ENCODE measurements at places on chromosomes 2 and 18.
A peak's percentile ranks its signal among the peaks of the same experiment; 100 is the strongest.

GRCh38 chr2:52611759-52612158 is 1155.8 kb upstream of the CHAC2 start:
- no peak for DNase-seq

- DNase-seq: no peak
Measured at GRCh38 chr2:30512243-30512886, 65.3 kb downstream of the LCLAT1 start.

GRCh38 chr2:36322108-36322507 is 33.5 kb upstream of the CRIM1 start:
- peak; percentile 62 for DNase-seq

DNA sequence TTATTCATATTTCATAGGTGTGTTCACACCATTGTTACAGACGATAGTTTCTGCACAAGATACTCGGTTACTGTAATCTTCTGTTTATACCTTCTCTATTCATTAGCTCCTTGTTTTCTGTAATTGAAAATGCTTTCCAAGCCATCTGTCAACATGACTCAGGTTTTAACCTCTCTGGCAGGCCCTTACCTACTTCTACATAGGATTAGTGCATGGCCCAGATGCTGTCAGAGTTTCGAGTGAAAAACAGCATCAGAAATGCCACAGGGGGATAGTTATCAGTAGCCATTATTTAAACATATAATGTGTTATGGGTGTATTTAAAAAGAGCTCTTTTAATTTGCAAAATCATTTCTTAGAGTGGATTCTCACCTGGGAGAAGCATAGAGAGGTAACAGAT is 596.4 kb downstream of the FBXO15 start:
- no peak for DNase-seq

GRCh38 chr2:100935372-100935752 is 66.7 kb upstream of the RPL31 start:
- DNase-seq: peak; percentile 81

DNA sequence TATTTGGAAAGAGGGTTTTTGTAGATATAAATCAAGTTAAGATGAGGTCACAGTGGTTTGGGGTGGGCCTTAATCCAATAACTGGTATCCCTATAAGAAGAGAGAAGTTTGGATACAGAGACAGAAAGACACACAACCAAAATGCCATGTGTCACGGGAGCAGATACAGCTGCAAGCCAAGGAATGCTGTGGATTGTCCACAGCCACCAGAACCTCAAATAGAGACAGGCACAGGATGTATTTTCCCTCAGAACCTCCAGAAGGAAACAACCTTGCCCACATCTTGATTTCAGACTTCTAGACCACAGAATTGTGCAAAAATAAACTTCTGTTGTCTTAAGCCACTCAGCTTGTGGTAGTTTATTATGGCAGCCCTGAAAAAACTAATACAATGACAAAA is 105.5 kb downstream of the GCA start:
- DNase-seq: no peak

- DNase-seq: no peak
Measured at GRCh38 chr18:76467371-76468190, 27.5 kb downstream of the ZNF516 start.

DNA sequence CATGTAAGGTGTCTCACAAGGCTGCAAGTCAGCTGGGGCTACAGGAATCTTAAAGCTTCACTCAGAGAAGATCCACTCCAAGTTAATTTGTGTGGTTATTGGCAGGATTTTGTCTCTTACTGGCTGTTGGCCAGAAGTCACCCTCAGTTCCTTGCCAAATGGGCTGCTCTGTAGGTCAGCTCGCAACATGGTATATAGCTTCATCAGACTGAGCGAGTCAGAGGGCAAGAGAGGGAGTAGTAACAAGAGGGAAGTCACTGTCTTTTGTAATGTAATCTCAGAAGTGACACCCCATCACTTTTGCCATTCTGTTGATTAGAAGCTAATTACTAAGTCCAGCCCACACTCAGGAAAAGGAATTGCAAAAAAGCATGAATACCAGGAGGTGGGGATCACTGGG is 119.5 kb downstream of the LRRTM1 start:
- no peak for DNase-seq

DNA sequence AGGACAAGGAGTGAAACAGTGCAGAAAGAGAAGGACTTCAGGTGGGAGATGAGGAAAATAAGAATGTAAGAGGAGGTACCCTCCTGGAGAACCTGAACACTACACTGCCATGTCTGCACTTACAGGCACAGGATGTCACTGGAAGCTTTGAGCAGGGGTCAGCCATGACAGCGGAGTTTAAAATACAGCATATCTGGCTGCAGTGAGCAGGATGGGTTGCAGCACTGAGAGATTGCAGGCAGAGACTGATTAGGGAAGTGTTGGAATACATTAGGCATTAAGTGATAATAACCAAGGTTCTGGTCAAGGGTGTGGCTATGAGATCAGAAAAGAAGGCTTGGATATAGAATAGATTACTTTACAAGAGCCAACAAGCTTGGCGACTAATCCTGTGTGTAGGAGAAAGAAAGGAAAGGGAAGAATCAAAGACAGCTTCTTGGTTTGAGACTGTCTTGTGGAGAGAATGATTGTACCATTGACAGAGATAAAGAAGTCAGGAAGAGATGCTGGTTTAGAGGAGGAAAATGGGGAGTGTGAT is 171.1 kb upstream of the RBMS1 start:
- DNase-seq: no peak

DNA sequence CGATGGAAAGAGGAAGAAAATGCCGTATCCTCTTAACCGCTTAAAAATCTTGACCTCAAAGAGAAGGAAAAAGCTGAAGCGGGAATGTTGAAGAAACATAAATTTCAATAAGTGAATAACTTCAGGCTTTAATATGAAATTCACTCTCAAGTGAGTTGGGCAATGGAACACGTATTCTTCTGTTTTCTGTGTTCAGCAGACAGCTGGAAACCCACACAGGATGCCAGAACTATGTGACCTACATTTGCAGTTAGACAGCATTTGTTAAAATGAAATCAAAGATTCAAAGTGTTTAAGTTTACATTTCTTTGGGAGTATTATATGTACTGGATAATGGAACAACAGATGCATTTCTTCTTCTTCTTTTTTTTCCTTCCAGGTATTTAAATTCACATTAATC is 80.5 kb upstream of the SPATS2L start:
- peak; percentile 26 for DNase-seq

DNA sequence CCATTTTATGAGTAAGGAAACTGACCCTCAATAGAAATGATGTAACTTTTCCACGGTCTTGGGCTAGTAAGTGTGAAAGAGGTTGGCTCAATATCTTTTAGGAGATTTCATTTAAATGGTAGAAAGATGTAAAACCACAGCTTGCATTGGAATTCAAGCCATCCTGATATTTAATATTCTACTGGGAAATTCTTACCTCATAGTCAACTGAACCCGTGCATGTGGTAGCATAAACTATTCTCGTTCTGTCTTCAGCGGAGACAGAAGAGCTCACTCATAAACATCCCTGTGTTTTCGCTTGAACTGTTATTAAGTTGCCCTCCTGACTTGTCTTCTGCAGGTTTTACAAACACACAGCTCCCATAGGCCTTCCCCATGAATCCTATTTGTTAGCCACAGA is 8.5 kb upstream of the SPATS2L start:
- no peak for DNase-seq

DNA sequence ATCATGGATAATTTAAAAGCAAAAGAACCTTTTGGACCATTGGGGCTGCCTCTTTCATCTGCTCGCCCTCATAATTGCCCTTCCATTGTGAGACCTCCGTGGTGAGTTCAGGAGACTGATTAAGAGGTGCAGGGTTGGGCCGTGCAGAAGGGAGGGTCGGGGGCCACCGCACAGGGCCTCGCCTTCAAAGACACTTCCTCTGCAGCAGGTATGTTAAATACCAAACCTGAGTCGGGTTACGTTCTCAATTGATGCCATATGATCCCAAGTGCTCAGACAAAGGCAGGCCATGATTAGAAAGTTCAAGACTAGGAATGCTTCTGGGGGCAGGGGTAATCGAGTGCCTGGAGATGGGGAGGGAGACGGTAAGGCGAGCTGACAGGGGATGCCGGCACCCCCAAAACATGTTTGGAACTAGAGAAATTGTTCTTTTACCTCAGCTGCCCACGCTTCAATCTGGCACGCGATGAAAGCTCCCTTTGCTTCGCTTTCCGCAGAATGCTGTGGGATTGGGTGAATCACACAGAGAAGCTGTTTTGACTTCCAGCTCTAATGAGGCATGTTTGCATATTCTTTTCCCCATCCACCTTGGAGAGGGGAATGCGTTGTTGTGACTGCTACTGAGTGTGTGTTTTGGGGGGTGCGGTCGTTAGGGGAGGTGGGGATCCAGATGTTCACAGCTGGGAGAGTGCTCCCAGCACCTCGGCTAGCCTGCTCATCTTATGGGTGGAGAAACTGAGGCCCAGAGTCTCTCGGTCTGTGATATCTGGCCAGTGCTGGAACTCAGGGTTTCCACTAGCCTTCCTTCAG is 309.1 kb downstream of the MYCN start:
- no peak for DNase-seq

DNA sequence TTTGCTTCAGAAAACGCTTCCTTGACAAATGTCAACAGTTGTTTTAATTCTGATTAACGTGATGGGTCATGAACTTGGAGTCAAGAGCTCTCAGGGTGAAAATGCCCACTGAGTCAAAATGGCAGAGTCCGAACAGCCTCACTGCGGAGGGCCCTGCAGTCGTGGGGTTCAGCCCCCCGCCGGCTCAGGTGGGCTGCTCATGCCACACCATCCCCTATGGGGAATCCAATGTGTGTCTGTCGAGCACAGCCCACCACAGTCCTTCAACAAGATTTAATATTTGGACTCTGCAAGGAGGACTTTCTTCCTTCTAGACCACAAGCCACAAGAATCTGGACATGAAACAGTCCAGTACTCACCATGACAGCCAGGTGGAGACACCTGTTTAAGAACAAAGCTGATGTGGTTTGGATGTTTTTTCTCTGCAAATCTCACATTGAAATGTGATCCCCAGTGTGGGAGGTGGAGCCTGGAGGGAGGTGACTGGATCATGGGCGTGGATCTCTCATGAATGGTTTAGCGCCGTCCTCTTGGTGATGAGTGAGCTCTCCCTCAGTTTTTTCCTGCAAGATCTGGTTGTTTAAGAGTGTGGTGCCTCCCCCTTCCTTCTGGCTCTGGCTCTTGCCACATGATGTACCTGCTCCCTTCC is 201.0 kb downstream of the NDUFA10 start:
- no peak for DNase-seq

DNA sequence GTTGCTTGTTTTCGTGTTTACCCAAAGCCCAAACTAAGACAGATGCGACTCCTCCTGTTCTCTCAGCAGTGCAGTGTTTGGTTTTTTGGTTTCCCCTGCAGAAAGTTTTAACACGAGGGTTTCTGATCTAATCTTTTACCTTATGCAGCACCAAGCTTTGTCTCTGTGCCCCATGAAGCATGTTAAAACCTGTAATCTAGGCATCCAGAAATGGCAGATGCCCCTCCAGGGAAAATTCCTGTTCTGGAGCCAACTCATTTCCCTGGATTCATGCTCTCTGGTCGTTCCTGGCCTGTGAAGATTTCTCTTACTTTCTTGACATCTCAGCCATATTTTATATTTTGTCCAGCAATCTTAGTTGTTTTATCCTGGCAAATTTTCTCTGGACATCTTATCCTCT is 91.5 kb downstream of the LTBP1 start:
- DNase-seq: no peak

GRCh38 chr2:162172802-162173370 is 20.8 kb upstream of the GCG start:
- no peak for DNase-seq

DNA sequence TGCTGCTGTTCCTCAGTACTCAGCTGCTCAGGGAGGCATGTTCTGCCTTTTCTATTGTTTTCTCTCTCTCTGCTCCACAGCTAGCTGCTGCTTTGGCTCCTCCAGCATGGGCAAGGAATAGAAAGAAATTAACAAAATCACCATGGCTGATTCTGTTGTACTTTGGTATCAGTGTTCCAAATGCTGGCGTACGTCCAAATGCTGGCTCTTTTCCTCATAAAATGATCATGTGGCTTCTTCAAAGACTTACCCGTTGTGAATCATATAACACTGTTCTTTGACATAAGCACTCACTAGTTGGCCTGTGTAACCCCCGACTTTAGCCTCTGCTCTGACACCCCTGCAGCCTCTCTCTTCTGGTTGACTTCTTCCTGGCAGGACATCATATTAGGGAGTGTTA is 547.6 kb downstream of the CPS1 start:
- no peak for DNase-seq

- no peak for DNase-seq
Measured at GRCh38 chr18:53503914-53504441, 720.5 kb downstream of the MBD2 start.

- DNase-seq: no peak
Measured at GRCh38 chr2:71129902-71130151, 202 bp downstream of the MCEE start.

- no peak for DNase-seq
Measured at GRCh38 chr2:88967844-88968243, 276.4 kb downstream of the RPIA start.

DNA sequence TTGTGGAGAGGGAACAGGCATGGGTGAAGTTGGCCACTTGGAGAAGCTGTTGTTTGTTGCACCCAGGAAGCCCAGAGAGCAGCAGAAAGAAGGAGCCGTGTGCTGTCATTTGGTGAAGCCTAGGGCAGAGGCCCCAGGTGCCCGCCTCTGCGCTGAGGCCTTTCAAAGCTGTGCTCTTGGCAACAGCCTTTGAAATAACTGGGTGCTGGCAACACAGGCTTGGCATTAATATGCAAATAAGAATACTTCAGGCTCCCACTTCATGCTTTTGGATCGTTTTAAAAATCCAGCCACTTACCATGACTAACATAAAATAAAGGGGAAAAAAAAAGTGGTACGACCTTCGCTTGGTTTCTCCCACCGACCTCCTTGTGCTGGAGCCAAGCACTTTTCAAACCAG is 41.1 kb downstream of the DHRS9 start:
- DNase-seq: no peak

DNA sequence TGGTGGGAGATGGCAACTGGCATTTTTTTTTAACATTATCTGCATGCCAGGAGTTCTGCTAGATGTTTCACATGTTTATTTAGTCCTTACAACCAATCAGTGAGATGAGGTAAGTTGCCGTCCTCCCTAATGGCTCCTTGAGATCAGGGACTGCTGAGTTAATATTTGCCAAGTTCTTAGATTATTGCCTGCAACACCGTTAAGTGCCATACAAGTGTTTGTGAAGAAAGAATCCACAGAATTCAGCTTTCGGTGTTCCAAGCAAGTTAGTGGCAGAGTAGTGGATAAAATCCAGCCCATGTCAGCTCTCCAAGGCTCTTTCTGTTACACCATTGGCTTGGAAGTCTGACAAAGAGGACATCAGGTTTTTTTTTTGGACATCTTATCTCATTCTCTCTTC is 95.9 kb downstream of the C1QL2 start:
- DNase-seq: no peak

DNA sequence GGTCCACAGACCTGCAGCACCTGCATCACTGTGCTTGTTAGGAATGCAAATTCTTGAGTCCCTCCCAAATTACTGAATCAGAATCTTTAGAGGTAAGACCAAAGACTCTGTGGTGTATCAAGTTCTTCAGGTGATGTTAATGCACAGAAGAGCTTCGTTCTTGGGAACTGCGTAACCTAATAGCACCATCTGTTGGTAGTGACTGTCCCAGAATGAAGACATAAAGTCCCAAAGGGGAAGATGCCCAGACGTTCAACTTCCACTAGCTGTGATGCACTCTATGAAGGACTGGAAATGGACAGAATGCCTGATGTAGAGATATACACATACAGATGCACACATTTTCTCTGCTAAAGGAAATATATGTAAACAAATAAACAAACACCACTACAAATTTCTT is 576.0 kb downstream of the LRP1B start:
- peak; percentile 40 for DNase-seq

All from fibroblast of skin of abdomen (primary cell).